ENCODE measurements at places on chromosomes 3 and 15. TPM values are rescaled to one million over a fixed set of nuclear protein-coding genes. Genes with fewer than 3 reads are reported as not detected.
A peak's percentile ranks its signal among the peaks of the same experiment; 100 is the strongest.

DNA sequence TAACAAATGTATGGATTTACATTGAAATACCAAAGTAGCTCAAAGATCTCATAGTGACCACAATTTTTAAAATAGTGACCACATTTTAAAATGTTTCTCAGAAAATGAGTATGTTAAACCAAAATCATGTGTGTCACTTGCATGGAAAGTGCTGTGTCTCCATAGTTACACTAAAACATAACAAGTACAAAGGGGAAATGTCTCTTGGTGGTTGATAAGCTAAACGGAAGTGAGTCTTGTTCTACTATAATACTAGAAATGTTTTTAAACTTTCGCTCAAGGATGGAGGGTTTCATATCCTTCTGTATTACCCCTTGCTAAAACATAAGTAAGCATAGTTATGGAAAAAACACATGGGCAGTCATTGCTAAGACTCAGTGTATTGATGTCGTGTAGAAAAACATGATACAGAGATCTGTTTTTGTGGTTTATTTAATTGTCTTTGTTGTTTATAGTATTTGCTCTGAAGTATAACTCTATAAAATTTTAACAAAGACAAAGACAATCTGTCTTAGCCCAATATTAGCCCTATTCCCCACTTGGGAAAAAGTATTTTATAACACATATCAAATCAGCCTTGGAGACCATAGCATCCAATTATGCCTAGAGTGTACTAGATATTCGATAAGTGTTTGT, 27.0 kb upstream of the DENND4A start:
- no peaks in the 10 kb centered on the region for H3K27me3 ChIP-seq
- no peaks in the 10 kb centered on the region for H3K36me3 ChIP-seq
- DNase-seq: no peak
- peaks cover 50% of the 10 kb centered on the region for H3K4me1 ChIP-seq

- peaks cover 9% of the 10 kb centered on the region for H3K27me3 ChIP-seq
- H3K36me3 ChIP-seq: no peaks in the 10 kb centered on the region
- DNase-seq: no peak
- no peaks in the 10 kb centered on the region for H3K4me1 ChIP-seq
- H3K4me3 ChIP-seq: no peak overlapping the region
- no peak overlapping the region for H3K27ac ChIP-seq
Observed at GRCh38 chr15:74201710-74202420, 722 bp downstream of the STRA6 start.

DNA sequence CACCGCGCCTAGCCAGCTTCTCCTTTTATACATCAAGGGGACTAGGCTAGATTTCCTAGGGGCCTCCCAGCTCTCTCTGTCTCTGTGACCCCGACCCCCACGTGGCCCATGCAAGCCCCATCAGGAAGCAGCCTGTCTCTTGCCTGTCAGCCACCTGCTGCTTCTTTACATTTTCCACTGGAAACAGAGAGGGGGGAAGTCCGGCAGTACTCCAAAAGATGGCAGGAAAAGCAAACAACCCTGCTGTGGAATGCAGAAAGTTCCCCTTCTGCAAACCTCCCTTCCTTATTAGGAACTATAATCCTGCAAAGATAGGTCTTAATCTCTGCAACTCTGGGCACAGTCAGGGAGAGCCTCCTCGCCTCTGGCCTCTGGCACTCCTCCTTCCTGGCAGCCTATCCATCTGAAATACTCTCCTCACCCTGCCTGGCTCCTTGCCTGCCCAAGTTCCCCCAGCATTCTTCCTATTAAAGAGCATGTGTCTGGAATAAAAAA, 47.4 kb upstream of the HACD2 start:
- H3K4me1 ChIP-seq: no peaks in the 10 kb centered on the region
- H3K27ac ChIP-seq: no peak overlapping the region

- H3K27me3 ChIP-seq: no peaks in the 10 kb centered on the region
- H3K4me1 ChIP-seq: no peaks in the 10 kb centered on the region
- no peak for DNase-seq
- H3K27ac ChIP-seq: no peak overlapping the region
Observed at GRCh38 chr3:126015075-126015474, 46.1 kb downstream of the ROPN1B start.

The MELTF gene
- 6.0 TPM for total RNA-seq

- H3K4me1 ChIP-seq: peaks cover 16% of the 10 kb centered on the region
- no peak for DNase-seq
Observed at GRCh38 chr3:58047826-58048225, 39.6 kb downstream of the FLNB start.

DNA sequence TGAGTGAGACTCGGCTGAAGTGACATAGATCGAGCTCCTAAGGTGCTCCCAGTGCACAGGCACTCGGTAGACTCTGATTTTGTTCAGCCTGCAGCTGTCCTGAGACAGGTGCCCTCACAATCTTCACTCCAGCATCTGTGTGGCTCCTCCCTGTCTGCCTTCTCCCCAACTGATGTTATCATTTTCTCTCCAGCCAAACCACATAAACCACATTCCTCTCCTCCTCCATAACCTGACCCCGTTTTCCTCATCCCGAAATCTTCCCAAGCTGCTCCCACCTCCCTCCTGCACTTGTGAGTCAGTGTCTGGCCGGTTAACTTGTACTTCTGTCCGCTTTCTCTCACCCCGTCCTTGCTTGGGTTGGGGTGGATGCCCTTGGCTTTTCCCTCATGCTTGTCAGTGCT, 93.3 kb upstream of the HACD2 start:
- no peak for DNase-seq
- H3K36me3 ChIP-seq: no peaks in the 10 kb centered on the region
- no peak overlapping the region for H3K4me3 ChIP-seq
- no peak overlapping the region for H3K27ac ChIP-seq

DNA sequence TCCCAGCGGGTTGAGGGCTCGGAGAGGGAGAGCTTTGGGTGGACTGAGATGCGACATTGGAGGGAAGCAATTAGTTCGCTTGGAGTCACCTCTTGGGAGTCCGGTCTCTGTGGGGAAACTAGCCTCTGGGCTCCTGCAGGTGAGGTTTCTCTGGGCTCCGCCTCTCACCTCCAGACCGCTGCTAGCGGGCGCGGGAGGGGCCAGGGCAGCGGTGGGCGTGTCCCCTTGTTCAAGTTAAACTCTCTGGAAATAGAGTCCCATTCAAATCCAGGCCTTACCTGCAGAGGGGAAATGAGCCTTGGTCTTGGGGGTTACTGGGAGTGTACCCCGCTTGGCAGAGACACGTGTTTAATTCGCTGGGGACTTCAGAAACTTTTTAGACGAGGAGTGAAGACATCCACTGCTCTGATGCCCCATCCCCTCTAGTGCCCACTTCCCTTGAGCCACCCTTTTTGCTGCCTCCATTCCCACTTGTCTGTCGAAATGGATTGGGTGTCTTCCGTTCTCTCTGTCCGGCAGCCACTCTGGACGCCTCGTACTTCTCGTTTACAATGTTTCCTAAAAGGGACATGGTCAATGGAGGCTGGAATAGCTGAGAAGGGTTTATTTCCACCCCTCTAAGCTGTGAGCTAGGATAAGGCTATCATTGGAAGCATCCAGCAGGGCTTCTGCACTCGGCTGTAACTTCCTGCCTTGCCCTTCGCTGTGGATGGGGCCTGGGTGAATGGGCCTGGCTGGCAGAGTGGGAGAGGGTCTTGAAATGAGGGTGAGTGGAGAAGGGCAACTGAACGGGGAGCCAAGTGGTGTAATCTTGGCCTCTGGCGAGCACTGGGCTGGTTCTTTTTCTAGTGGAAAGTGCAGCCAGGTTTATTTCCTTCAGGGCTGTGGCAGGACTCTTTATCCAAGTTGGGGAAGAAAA, 1.1 kb downstream of the MITF start:
- H3K4me1 ChIP-seq: no peaks in the 10 kb centered on the region
- H3K27me3 ChIP-seq: peaks cover 47% of the 10 kb centered on the region
- peak overlapping the region; percentile 8 for H3K4me3 ChIP-seq
- H3K36me3 ChIP-seq: no peaks in the 10 kb centered on the region
- no peak for DNase-seq

DNA sequence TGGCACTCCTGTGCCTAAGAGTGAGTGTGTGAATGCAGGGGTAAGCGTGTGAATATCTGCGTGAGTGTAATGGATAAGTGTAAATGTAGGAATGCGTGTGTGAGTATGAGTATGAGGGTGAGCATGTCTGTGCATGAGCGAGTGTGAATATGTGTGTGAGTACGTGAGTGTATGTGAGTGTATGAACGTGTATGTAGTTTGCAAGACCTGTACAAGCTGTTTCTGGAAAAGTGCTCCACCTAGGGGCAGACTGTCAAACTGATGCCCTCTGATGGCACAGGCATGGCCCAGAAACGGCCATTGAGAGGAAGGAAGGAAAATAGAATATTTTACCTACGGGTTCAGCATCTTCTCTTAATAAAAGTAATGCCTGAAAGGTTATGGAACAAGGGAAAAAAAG, 24.4 kb upstream of the FRMD4B start:
- H3K27ac ChIP-seq: no peak overlapping the region
- H3K27me3 ChIP-seq: peaks cover 3% of the 10 kb centered on the region
- DNase-seq: peak; percentile 81
- no peak overlapping the region for H3K4me3 ChIP-seq
- H3K4me1 ChIP-seq: peaks cover 4% of the 10 kb centered on the region

The PLSCR5 gene
- not detected for total RNA-seq

The ARHGAP11A gene
- 112 TPM for total RNA-seq

The PAK6 gene
- total RNA-seq: 0.73 TPM

DNA sequence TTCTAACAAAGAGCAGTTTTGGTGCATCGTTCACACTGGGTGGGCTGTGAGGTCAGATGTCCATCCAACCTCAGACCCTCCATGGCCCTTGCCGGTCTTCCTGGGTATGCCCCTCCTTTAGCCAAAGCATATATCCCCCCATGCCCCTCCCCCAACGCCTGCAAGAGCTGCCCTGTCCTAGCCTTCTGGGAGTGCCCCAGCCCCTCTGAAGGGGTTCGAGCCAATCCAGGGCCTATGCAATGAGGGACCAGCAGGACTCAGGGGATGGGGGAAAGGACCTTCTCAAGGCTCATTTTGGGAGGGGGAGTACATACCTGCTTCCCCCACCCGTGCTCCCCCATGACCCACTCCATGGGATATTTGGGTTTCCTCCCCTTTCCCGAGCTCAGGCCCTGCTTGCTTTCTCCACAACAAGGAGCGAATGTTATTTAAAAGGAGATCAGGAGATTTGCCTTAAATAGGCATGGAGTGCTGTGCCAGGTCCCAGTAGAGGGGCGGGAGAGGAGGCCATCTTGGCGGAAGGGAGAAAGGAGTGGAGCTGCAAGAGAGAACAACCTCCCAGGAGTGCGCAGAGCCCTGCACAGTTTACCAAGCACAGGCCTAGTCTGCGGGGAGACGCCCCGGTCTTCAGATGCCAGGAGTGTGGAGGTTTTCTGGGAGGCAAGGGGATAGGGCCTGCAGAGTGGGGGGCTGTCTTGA, 18.2 kb downstream of the PIF1 start:
- no peaks in the 10 kb centered on the region for H3K36me3 ChIP-seq
- H3K27ac ChIP-seq: no peak overlapping the region
- H3K4me3 ChIP-seq: no peak overlapping the region
- DNase-seq: no peak

GRCh38 chr15:73684581-73685455, 635 bp downstream of the CD276 start:
- H3K4me3 ChIP-seq: peak overlapping the region; percentile 42
- H3K36me3 ChIP-seq: no peaks in the 10 kb centered on the region
- H3K27me3 ChIP-seq: peaks cover 46% of the 10 kb centered on the region
- no peak for DNase-seq

The OSBPL10 gene
- 3.5 TPM for total RNA-seq

DNA sequence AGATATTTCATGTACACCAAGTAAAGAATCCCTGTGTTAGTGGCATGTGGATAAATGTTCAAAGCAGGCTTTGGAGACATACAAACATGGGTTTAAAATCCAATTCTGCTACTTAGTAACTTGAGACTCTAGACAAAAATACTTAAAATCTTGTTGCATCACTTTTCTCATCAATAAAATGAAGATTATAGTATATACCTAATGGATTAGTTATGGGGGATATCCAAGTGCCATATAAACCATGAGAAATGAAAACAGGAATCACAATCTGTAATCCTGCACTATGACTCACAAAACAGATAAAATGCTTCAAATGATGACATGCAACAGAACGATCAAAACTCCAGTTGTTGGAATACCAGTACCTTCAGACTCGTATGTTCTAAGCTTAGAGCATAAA, 496.0 kb upstream of the RGMA start:
- DNase-seq: no peak
- H3K4me1 ChIP-seq: no peaks in the 10 kb centered on the region
- no peak overlapping the region for H3K4me3 ChIP-seq

The SUCNR1 gene
- not detected for total RNA-seq

GRCh38 chr15:68815598-68815997, 5.1 kb downstream of the ANP32A start:
- H3K36me3 ChIP-seq: peaks cover 26% of the 10 kb centered on the region
- H3K4me3 ChIP-seq: peak overlapping the region; percentile 7
- H3K4me1 ChIP-seq: peaks cover 51% of the 10 kb centered on the region

GRCh38 chr3:64141476-64141875, 83.8 kb downstream of the PRICKLE2 start:
- no peak overlapping the region for H3K27ac ChIP-seq
- H3K27me3 ChIP-seq: peaks cover 2% of the 10 kb centered on the region
- H3K4me1 ChIP-seq: no peaks in the 10 kb centered on the region
- no peaks in the 10 kb centered on the region for H3K36me3 ChIP-seq

GRCh38 chr3:99714146-99714545, 75.8 kb downstream of the COL8A1 start:
- H3K36me3 ChIP-seq: no peaks in the 10 kb centered on the region
- H3K27me3 ChIP-seq: peaks cover 6% of the 10 kb centered on the region
- H3K27ac ChIP-seq: no peak overlapping the region
- H3K4me3 ChIP-seq: no peak overlapping the region

- peaks cover 2% of the 10 kb centered on the region for H3K36me3 ChIP-seq
- DNase-seq: peak; percentile 87
- H3K4me1 ChIP-seq: peaks cover 45% of the 10 kb centered on the region
Observed at GRCh38 chr15:45456212-45457106, 66.1 kb downstream of the SLC30A4 start.

The MITF gene
- total RNA-seq: not detected

GRCh38 chr15:33292717-33293307, 18.0 kb upstream of the RYR3 start:
- no peaks in the 10 kb centered on the region for H3K36me3 ChIP-seq
- peaks cover 2% of the 10 kb centered on the region for H3K27me3 ChIP-seq
- no peak overlapping the region for H3K27ac ChIP-seq
- no peaks in the 10 kb centered on the region for H3K4me1 ChIP-seq
- DNase-seq: peak; percentile 51

- H3K36me3 ChIP-seq: no peaks in the 10 kb centered on the region
- H3K27me3 ChIP-seq: peaks cover 2% of the 10 kb centered on the region
- no peak for DNase-seq
- no peaks in the 10 kb centered on the region for H3K4me1 ChIP-seq
Observed at GRCh38 chr3:8143186-8143585, 358.4 kb upstream of the LMCD1 start.

The TCF12 gene
- total RNA-seq: 63.7 TPM

The TRIM71 gene
- total RNA-seq: 0.02 TPM

Measured in activated CD4-positive, alpha-beta memory T cell treated with anti-CD3 and anti-CD28 coated beads for 36 hours (primary cell).